Upper lobe of right lung (tissue), 1 donor: ENCODE measurements at places on chromosomes 5 and 9. TPM values are rescaled to one million over a fixed set of nuclear protein-coding genes. Genes with fewer than 3 reads are reported as not detected.

GRCh38 chr9:81989700-81990099 lies 1.1 kb downstream of the SPATA31D1 start:
- DNase-seq: no peak

- DNase-seq: no peak
Observed at GRCh38 chr5:36640949-36641348, 34.5 kb downstream of the SLC1A3 start.

Gene FOXE1
- total RNA-seq: not detected

Gene TMOD1
- 11.3 TPM for total RNA-seq

Gene PALM2AKAP2
- total RNA-seq: 52.4 TPM

Gene OR13C5
- total RNA-seq: not detected

Gene BARHL1
- total RNA-seq: not detected

Gene TOR1A
- total RNA-seq: 35.5 TPM
